ENCODE measurements at places on chromosomes 1 and 21.

- no peak for DNase-seq
Observed at GRCh38 chr1:18230840-18231239, 123.2 kb downstream of the IGSF21 start.

GRCh38 chr1:212030936-212031528 is 4.3 kb downstream of the INTS7 start:
- DNase-seq: no peak

DNA sequence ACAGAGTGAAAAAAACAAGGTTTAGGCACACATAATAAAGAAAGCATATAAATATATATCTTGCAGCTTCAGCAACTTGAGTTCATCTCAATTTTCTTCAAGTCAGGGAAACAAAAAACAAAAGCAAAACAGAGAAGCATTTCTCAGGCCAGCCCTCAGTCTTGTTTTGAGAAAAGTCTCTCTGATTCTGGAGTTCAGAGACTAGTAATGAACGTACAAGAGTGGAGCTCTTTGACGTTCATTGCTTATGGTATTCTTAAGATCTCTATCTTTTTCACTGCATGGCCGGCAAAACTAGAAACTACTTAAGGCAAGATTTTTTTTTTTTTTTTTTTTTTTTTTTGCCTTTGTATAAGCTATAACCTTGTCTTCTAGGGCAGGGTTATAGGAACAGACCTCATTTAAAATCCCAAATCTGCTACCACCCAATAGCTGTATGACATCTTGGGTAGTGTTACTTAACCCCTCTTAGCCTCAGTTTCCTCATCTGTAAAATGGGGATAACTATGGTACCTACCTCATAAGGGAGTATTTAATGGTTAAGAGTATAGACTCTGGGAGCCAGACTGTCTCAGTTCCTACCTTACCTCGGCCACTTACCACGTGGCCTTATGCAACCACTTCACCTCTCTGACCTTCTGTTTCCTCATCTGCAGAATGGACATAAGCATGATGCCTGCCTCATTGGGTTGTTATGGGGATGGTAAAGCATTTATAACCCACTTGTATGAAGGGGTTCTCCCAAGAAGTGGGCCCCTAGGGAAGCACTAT is 33.6 kb downstream of the LMO4 start:
- DNase-seq: no peak

DNA sequence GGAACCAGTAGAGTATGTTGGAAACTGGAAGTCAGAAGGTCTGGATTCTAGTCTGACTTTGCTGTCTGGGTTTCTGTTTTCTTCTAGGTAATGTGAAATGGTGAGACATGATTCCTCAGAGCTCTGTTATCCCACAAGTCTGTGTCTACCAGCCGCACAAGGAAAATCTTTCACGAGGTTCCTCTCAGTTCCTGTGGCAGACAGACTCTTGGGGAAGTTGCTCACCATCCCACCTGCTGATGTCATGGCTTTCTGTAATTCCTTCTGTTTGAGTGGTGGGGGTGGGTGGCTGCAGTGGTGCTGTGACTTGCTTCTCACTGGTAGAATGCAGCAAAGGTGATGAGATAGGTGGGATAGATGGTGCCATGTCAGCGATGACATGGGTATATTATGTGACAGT is 17.1 kb upstream of the SCMH1 start:
- no peak for DNase-seq

- no peak for DNase-seq
Observed at GRCh38 chr1:225768662-225769426, 8.8 kb upstream of the SRP9 start.

Measured in GM12892 (cell line).